T-helper 2 cell treated with Interferon-gamma antibody and Interleukin-4, amounts not matched to agents 5 μg/mL and 100 μg/mL, for 36 hours (primary cell): ENCODE measurements at places on chromosomes 5 and 9.

GRCh38 chr9:98171176-98171925, 21.1 kb downstream of the CORO2A start:
- DNase-seq, result no peak
- peaks cover under 1% of the 10 kb centered on the region for H3K27me3 ChIP-seq
- H3K27ac ChIP-seq, result no peak overlapping the region
- H3K36me3 ChIP-seq, result no peaks in the 10 kb centered on the region
- peaks cover 20% of the 10 kb centered on the region for H3K4me1 ChIP-seq

GRCh38 chr9:81595887-81596543, 93.3 kb downstream of the TLE1 start:
- DNase-seq, result no peak
- H3K36me3 ChIP-seq, result no peaks in the 10 kb centered on the region
- H3K4me3 ChIP-seq, result no peak overlapping the region
- H3K27ac ChIP-seq, result no peak overlapping the region

DNA sequence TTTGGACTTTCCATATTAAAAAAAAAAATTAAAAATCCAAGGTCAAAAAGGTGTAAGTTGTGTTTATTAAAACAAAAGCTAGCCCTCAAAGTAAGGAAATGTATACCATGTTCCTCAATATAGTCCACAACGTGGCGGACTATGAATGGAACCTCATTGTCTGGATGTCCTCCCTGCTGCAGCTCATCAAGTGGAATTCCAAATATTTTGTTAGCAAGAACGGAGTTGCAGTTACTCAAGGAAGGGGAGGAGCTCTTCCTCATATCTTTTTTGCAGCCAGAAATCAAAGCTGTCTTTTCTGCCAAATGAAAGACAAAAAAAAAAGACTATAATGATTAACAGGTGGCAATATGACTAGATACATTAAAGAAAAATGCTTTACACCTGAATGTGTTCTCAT, 14.0 kb downstream of the FAM13B start:
- no peak overlapping the region for H3K27ac ChIP-seq
- peaks cover 43% of the 10 kb centered on the region for H3K36me3 ChIP-seq
- peaks cover 14% of the 10 kb centered on the region for H3K4me1 ChIP-seq
- no peak overlapping the region for H3K4me3 ChIP-seq

DNA sequence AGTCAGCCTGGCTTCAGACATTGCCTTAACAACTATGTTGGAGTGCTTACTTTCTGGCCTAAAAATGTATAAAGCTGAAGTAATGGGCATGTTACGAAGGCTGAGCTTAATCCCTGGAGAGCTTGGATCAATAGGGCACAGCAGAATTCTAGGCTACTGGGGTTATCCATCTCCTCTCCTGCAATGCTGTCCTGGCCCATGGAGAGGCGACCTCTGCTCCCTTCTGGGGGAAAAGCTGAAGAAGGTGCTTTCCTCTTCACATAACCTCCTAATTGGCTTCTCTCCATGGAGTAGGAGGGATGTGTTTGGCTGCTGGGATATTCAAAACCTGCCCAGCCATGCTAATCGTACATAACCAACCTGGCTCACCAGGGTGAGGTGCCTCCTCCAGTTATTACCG, 403.5 kb downstream of the DMRT2 start:
- H3K36me3 ChIP-seq, result no peaks in the 10 kb centered on the region
- no peak overlapping the region for H3K4me3 ChIP-seq
- no peaks in the 10 kb centered on the region for H3K27me3 ChIP-seq
- no peak for DNase-seq

GRCh38 chr9:105154723-105155191, 89.7 kb upstream of the SLC44A1 start:
- no peak for DNase-seq
- peaks cover 1% of the 10 kb centered on the region for H3K4me1 ChIP-seq
- H3K36me3 ChIP-seq, result no peaks in the 10 kb centered on the region
- no peak overlapping the region for H3K4me3 ChIP-seq
- peaks cover 7% of the 10 kb centered on the region for H3K27me3 ChIP-seq
